Stimulated activated CD8-positive, alpha-beta memory T cell treated with anti-CD3 and anti-CD28 coated beads, Interleukin-15, amount 100 ng/mL, for 24 hours (primary cell): ENCODE measurements at places on chromosomes 2 and 18.

DNA sequence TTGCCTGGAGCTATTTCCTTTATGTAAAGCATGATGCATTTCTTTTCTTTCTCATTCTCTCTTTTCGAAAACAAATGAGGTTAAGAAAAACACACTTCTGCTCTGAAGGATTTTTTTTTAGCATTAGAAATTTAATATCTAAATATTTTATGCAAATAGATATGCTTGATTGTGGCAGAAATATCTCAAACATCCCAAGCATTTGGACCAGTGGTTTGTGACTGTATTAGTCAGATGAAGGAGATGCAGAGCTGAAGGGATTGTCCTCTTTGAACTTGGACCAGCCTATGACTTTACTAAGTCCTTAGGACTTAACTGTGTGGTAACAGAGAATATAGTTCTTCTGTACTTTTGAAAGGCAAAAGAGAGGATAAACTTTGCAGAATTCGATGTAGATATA, 335.9 kb upstream of the NT5C1B start:
- DNase-seq = no peak

- DNase-seq = no peak
Measured at GRCh38 chr2:219439506-219439905, 4.9 kb downstream of the SPEG start.

- no peak for DNase-seq
Measured at GRCh38 chr18:13258921-13259320, 40.4 kb downstream of the LDLRAD4 start.

- no peak for DNase-seq
Measured at GRCh38 chr2:9473308-9473984, 905 bp upstream of the IAH1 start.
